GM06990 (cell line): ENCODE measurements at places on chromosomes 7 and 10.

- no peak for DNase-seq
Measured at GRCh38 chr7:5625938-5626337, 155.5 kb downstream of the RNF216 start.

DNA sequence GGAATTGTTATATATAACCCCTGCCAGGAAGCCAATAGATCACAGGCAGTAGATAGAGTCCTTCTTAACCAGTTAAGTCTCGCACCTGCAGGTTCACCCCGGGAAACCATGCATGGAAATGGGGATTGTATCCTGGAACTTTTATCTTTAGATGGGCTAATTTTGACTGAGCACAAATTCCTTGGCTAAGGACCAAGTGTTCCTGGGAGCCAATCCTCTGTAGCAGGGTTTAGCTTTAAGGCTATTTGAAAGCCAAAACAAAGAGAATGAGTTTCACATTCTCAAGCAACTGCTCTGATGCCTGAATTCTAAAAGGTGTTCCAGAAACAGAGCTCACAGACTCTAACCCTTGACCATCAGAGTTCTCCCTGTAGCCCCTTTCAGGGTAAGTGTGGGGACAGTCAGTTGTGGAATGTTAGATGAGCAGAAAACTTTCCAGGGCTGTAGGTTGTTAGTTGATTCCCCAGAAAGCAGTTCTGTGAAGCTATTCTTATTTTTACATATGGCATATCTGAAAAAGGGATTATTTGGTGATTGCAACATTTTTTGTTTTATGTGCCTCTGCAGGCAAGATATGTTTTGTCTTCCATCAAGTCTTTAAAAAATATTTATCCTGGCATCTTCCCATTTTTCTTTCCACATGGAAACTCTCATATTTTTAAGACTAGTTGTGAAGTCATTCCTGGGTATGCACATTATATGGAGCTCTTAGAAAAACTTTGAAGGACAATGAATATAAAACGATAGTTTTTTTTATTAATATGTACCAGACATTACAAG, 16.2 kb upstream of the NPVF start:
- DNase-seq = no peak

DNA sequence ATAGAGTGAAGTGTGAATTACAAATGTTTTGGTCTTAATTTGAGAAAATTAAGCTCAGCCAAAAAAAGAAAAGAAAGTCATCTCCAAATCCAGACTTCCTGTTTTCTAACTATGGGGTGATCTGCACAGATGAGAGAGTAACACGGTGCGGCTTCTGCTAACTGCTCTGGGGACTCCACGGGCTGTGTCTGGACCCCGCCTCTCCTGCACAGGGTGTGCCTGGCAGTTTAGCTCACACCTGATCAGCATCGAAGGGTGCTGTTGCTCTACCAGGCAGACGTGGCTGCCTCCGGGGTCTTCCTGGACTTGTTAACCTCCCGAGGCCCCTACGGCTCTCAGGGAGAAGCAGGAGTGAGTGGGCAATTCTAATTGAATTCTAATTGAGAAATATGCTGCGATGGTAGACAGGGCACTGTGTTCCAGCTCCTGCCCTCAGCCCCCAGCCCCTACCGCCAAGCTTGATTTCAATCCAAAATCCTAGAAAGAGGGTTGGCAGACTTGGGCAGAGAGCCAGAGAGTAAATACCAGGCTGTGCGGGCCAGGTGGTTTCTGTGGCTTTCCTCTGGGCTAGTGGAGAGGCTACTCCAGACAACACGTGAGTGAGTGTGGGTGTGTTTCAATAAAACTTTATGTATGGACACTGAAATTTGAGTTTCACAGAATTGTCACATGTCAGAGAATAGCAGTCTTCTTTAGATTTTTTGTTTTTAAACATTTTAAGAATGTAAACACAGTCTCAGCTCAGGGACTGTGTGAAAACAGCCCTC, 13.4 kb downstream of the SHH start:
- no peak for DNase-seq

- no peak for DNase-seq
Measured at GRCh38 chr10:125158601-125159485, 1.5 kb downstream of the CTBP2 start.

GRCh38 chr10:71429929-71430328, 33.2 kb downstream of the CDH23 start:
- no peak for DNase-seq

GRCh38 chr7:24718977-24719491, 38.2 kb downstream of the GSDME start:
- DNase-seq = peak; percentile 75

- no peak for DNase-seq
Measured at GRCh38 chr10:13873196-13873595, 286.4 kb downstream of the PRPF18 start.

GRCh38 chr7:128831994-128832879, 2.0 kb downstream of the FLNC start:
- no peak for DNase-seq

- no peak for DNase-seq
Measured at GRCh38 chr10:30365278-30365677, 16.2 kb upstream of the MTPAP start.

DNA sequence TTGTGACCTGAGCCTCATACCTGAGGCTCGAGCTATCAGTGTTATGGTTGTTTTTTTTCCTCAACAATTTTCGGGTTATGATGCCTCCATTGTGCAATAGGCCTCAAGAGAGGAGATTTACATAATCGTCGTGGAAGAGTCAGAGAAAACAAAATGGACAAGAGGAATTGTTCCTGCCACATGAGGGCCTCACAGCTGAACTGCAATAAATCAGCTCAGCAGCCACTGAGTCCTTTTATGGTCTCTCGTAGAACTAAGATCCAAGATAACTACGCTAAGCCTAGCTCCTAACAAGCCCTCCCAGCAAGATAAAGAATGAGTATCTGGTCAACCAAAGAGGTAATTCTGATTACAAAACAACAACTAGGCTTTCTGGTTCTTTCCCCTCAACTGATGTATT, 336.8 kb downstream of the WDR11 start:
- no peak for DNase-seq

GRCh38 chr7:114879554-114879953, 42.3 kb upstream of the MDFIC start:
- no peak for DNase-seq

- DNase-seq = no peak
Measured at GRCh38 chr10:78571891-78572290, 496.9 kb upstream of the ZMIZ1 start.

DNA sequence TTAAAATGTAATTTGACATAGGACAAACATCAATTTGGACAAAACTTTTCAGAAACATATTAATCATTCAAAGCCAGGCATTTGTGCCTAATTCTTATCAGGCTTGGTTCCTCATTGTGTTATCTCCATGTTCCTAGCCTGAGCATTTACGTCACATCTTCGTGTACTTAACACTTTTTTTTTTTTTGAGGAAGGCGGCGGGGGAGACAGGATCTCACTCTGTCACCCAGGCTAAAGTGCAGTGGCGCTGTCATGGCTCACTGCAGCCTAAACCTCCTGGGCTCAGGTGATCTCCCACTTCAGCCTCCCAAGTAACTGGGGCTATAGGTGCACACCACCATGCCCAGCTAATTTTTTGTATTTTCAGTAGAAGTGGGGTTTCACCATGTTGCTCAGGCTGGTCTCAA, 19.8 kb downstream of the HNRNPA2B1 start:
- no peak for DNase-seq

DNA sequence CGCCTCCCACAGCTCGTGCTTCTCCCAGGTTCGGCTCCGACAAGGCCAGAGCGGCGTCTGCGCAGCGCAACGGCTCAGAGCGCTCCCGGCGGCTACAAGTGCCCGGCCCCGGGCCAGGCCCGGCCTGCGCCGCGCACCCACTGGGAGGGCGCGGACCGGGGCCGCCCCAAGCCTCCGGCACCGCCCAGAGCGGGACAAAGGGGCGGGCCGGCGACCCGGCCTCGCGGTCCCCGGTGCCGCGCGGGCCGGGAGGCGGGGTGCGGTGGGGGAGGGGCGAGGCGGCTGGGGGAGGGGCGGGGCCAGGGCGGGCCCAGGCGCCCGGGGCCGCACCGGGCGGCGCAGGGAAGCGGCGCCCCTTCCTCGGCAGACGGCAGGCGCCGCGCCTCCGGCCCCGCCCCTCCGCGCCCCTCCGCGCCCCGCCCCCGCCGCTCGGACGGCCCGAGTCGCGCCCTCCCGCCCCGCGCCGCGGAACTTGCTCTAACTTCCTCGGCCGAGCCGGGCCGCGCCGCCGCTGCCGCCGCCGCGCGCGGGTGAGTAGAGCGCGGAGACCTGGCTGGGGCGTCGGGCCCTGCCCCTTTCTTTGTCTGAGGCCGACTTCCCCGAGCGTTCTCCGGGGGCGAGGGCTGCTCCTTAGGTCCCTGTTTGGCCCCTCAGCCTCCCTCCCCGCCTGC, at the start of gene TSPAN14:
Gene TSPAN14 (plus strand): TSS at position 469 of the 671 bp plus-strand sequence. CDS start 34,924 bp downstream, outside the sequence.
- DNase-seq = peak; percentile 83

GRCh38 chr10:132627666-132628531, 90.3 kb downstream of the INPP5A start:
- DNase-seq = no peak

DNA sequence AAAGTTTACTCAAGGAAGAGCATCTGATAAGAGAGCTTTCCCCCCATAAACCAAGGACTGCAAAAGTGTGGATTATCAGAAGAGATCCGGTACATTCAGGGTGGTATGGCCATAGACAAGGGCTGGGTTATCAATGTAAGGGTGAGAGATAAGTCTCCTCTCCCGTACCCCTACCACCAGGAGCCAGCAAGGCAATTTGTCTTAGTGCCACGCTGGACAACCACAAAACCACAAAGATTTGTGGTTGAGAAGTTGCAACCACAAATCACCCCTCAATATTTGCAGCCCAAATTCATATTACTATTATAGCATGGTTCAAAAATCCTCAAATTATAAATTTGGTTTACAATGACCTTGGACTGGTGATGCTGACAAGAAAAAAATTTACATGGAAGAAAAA, 2.3 kb upstream of the ZSCAN25 start:
- DNase-seq = no peak

- DNase-seq = no peak
Measured at GRCh38 chr7:51029701-51030191, 247.1 kb upstream of the GRB10 start.

DNA sequence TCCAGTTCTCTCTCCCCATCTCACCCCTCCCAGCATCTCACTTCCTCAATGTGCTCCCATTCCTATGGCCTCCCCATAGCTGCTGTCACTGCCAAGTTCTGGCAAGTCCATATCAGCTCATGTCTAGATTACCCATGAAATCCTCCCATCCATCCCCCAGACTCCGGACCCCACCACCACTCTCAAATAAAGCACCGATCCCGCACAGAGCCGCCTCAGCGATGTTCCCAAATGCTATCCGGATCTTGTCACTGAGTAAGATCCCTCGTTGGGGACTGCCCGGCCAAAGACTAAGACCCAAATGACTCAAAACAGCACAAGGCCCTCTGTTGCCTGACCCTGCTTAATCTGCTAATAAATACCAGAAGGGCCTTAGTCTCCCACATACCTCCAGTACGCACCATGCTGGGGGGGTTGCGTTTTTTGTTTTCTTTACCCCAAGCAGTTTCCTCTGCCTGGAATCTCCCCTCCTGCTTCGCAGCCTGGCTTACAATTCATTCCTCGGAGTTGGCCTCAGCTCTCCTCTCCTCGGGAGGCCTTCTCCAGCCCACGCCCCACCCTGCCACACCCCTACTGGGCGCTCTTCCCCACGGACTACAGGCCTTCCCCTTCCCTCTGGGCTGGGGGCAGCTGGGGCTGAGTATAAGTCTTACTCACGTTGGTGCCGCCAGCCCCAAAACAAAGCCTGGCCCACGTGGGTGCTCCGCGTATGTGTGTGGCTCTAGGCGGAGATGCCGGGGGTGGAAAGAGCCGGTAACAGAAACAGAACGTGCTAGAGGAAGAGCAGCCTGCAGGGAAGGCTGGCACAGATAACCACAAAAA, 1.8 kb upstream of the DUSP5 start:
- DNase-seq = no peak

GRCh38 chr10:97499561-97500296, 1.0 kb downstream of the UBTD1 start:
- no peak for DNase-seq

DNA sequence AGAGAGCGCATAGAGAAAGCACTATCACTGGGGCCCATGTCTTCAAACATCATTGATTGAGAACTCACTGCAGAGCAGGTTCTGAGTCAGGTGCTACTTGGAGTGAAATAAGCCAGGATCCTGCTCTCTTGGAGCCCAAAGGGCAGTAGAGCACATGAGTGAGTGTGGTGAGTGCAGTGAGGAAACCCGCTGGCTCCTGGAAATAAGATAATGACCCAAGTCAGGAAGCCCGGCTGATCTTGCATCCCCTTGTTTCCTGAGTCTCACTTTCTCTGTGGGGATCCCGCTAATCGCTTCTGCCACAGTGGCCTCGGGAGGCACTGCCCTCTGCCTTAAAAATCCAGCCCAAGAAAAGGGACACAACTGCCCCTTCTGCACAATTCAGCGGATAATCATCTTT, 7.1 kb upstream of the FAM107B start:
- no peak for DNase-seq

DNA sequence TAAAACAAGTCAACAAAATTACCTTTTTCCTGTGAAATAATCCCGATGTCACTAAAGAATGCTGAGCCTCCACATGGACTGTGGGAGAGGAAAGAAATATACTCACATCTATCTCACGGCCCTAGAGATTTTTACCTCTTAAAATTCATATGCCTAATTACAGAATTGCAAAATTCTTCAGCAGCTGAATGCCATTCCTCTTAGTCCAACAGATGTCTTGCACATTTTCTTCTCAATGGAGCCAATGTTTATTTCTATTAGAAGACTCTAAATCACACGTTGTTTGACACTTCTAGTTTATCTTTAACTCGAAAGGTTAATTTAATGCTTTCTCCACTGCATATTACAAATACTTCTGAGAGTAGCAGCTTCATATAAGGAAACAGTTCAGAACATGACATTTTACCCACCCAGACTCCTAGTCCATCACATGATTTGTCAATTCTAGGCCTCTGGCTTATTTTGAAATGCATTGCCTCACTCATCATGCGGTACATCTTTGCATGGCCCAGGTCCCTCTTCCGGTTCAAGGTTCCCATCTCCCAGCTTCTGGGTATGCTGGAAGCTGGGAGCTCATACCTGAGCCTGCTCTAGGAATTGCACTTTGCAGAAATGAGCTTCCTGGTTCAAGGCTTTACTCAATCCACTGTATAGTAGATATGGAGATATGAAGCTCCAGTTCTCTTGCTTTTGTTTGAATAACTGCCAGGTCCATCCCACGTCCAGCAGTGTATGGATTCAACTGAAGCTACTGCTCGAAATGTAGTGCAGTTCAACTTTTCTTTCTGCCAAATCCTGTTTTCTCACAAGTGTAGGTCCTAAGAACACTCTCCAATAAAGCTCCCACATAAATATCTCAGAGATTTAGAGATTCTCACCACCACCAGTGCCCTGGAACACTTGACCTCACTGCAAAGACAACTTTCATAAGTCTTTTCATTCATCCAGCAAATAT, 306.2 kb downstream of the GPR37 start:
- no peak for DNase-seq

- no peak for DNase-seq
Measured at GRCh38 chr10:124002391-124003069, 90.9 kb downstream of the CHST15 start.

GRCh38 chr10:104608091-104608828, 32.8 kb upstream of the SORCS3 start:
- no peak for DNase-seq

DNA sequence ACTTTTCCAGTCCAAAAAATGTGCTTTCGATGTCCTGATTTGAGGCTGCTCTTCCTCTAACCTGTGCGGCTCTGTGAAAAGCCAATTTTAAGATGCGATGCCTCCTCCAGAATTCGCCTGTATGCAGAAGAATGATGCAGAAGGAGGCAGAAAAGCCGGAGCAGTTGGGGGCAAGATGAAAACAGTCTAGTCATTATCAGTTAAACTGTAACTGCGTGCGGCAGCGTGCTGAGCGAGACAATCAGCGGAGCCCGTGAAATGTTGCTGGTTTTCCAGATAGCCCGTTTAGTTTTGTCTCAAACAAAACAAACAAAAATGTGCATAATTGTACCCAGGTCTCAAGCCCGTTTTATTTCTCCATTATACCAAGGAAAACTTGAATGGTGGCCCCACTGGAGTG, 137.0 kb upstream of the FGFR2 start:
- DNase-seq = no peak
